ENCODE measurements at places on chromosomes 3 and 15. TPM values are rescaled to one million over a fixed set of nuclear protein-coding genes. Genes with fewer than 3 reads are reported as not detected.
A peak's percentile ranks its signal among the peaks of the same experiment; 100 is the strongest.

DNA sequence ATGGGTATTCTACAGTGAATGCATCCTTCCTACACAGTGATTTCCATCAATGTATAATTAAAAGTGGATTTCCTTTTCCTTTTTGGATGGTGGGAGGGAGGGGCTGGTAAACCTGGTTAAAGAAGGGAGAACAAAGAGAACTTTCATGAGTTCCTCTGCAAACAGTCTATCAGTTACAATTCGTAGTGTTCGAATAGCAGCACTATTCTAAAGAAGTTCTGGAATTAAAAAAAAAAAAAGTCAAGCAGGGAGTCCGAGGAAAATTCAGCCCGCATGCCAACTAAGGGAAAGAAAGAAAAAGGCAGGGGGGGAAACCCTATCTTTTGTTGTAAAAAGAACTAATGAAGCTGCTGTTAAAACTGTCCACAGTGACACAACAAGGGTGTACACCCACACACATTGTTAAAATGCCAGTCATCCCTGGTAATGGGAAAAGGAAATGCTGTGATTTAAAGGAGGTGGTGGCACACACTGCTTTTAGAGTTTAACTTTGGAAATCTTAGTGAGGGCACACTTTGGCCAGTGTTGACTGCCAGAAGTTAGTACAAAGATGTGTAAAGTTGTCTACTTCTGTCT, 521.2 kb downstream of the ZIC1 start:
- no peak overlapping the region for H3K4me3 ChIP-seq
- no peaks in the 10 kb centered on the region for H3K36me3 ChIP-seq
- H3K4me1 ChIP-seq = no peaks in the 10 kb centered on the region
- H3K27ac ChIP-seq = no peak overlapping the region

CD200R1 gene
- not detected for total RNA-seq

DNA sequence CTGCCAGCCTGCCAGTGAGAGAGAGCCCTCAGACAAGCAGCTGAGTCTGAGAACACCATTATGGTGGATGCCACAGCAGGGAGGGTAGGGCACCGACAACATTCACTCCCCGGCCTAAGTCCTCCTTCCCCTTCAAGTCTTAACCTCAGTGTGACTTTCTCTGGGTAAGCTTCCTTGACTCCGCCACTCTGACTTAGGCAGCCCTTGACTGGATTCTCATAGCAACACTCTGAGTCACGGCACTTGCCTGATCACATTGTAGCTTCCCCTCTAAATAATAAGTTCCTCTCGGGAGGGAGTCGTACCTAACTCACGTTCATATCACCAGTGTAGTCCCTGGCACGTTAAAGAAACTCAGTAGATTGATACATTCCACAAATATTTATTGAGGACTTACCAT, 180.5 kb downstream of the FOXB1 start:
- H3K36me3 ChIP-seq = no peaks in the 10 kb centered on the region
- H3K27ac ChIP-seq = no peak overlapping the region
- DNase-seq = no peak

- no peak overlapping the region for H3K4me3 ChIP-seq
- no peaks in the 10 kb centered on the region for H3K4me1 ChIP-seq
- no peaks in the 10 kb centered on the region for H3K36me3 ChIP-seq
- no peaks in the 10 kb centered on the region for H3K27me3 ChIP-seq
These were observed 8.4 kb downstream of the GMNC start for GRCh38 chr3:190854062-190854461.

CPEB1 gene
- 13.7 TPM for total RNA-seq

DNA sequence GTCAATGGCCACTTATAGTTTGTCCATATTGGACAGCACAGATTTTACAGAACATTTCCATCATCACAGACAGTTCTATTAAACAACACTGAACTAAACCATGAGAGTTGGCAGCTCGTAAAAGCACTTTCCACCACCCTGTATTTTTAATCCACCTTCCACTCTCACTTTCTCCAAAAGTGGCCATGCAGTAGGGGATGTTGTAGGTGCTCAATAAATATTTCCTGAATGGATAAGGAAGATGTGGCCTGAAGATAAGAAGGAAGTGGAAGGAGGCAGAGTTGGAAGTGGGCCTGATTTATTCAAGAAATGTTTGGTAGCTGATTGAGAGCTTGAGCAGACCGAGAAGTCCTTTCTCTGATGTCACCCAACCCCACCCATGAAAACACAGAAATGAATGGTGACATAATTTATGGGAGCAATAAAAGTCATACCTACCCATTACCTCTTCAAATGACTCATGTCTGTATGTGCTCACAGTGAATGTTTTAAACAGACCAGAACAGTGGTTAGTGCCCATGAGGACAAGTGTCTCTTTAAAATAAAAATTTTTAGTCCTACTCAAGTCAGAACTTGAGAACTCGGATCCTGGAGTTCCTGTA, 39.6 kb upstream of the CTNNB1 start:
- H3K27me3 ChIP-seq = peaks cover 17% of the 10 kb centered on the region
- no peaks in the 10 kb centered on the region for H3K4me1 ChIP-seq
- no peak for DNase-seq
- H3K4me3 ChIP-seq = no peak overlapping the region

DNA sequence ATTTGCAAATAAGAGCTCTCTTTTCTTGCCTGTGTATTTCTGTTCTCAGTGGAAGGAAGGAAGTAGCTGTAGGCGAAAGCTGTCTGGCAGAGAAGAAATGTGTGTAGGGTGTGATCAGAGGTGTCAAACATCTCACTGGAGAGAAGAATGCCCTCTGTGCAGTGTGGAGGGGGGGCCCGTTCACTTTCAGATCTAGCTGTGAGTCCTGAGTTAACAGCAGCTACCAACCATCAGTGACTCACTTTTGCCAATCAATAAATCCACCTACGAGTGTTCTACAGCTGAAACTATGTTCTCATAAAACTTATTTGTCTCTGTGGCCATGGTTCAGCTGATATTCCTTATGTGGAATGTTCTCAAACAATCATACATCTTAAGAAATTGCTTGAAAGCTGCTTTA, 103.7 kb downstream of the FRMD4B start:
- no peak overlapping the region for H3K27ac ChIP-seq
- H3K4me3 ChIP-seq = no peak overlapping the region
- H3K36me3 ChIP-seq = no peaks in the 10 kb centered on the region
- no peaks in the 10 kb centered on the region for H3K27me3 ChIP-seq
- DNase-seq = no peak

FBXO40 gene
- total RNA-seq = not detected

GPR149 gene
- not detected for total RNA-seq

- no peaks in the 10 kb centered on the region for H3K27me3 ChIP-seq
- H3K4me1 ChIP-seq = no peaks in the 10 kb centered on the region
- H3K4me3 ChIP-seq = no peak overlapping the region
- no peak for DNase-seq
- no peaks in the 10 kb centered on the region for H3K36me3 ChIP-seq
These were observed 49.2 kb upstream of the CCDC54 start for GRCh38 chr3:107328069-107328468.

GRCh38 chr15:43241100-43241499, 20.3 kb upstream of the EPB42 start:
- H3K4me3 ChIP-seq = no peak overlapping the region
- H3K36me3 ChIP-seq = no peaks in the 10 kb centered on the region
- H3K4me1 ChIP-seq = peaks cover 12% of the 10 kb centered on the region
- DNase-seq = no peak
- H3K27ac ChIP-seq = no peak overlapping the region
- H3K27me3 ChIP-seq = no peaks in the 10 kb centered on the region

VGLL3 gene
- 0.09 TPM for total RNA-seq

- peak overlapping the region; percentile 55 for H3K27ac ChIP-seq
- H3K4me1 ChIP-seq = peaks cover 23% of the 10 kb centered on the region
- peak; percentile 49 for DNase-seq
- no peaks in the 10 kb centered on the region for H3K27me3 ChIP-seq
- no peak overlapping the region for H3K4me3 ChIP-seq
These were observed 201.2 kb downstream of the OPA1 start for GRCh38 chr3:193794002-193794881.

BCL2A1 gene
- not detected for total RNA-seq

DNA sequence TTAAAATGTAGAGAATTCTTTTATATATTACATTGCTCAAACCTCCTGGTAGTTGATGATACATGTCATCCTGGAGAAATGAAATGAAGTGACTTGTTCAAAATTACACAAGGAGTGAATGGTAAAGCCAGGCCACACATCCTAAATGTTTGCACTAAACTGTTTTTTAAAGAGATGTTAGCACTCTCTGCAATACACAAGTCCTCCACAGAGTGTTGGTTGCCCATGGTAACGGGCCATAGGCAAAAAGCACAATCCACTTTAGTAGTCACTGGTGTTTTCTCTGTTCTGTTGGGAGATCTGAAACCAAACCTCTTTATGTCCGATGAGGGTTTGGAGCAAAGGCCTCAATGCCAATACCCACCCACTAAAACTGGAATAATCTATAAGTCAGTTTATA, 907.4 kb downstream of the NTRK3 start:
- no peaks in the 10 kb centered on the region for H3K27me3 ChIP-seq
- no peak for DNase-seq
- no peak overlapping the region for H3K27ac ChIP-seq

- H3K27me3 ChIP-seq = peaks cover 49% of the 10 kb centered on the region
- H3K4me3 ChIP-seq = no peak overlapping the region
- no peaks in the 10 kb centered on the region for H3K4me1 ChIP-seq
- no peak overlapping the region for H3K27ac ChIP-seq
- no peak for DNase-seq
These were observed 53.1 kb downstream of the LMCD1 start for GRCh38 chr3:8554696-8555095.

XCR1 gene
- not detected for total RNA-seq

DNA sequence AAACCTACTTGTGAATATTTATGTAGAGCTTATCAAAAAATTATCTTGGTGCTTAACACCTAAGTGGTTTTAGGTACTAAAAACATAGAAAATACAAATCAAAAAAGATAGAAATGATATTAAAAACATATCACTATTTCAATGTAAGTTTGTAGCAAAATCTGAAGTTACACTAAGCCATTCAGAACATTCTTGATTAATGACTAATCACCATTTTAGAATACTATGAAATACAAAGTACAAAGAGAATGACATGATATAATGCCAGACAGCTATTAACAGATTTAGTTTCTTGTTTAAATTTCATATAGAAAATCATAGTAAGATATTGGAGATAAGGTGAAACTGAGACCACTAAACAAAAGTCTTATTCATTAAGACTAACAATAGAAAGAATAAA, 169.7 kb upstream of the AGTR1 start:
- no peak for DNase-seq
- no peak overlapping the region for H3K27ac ChIP-seq
- no peaks in the 10 kb centered on the region for H3K4me1 ChIP-seq

DNA sequence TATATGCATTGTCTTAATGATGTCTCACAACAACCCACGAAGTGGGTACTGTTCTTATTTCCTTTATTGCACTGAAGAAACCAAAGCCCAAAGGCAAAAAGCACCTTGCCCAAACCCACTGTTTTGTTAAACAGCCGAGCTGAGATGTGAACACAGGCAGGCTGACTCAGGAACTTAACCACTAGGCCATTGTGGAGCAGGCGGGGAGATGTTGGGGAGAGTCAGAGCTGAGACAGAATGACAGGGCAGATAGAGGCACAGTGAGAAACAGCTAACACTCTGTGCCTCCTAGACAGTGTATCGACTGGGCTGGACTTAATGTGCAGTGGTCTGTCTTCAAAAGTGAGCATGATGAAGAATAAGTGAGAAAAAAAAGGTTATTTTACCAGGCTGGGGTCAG, 56.5 kb downstream of the RPLP1 start:
- H3K4me1 ChIP-seq = no peaks in the 10 kb centered on the region
- H3K27ac ChIP-seq = no peak overlapping the region
- DNase-seq = no peak
- no peaks in the 10 kb centered on the region for H3K36me3 ChIP-seq

GRCh38 chr3:152474585-152474984, 205.9 kb downstream of the MBNL1 start:
- peak; percentile 37 for DNase-seq
- H3K27me3 ChIP-seq = no peaks in the 10 kb centered on the region
- H3K36me3 ChIP-seq = no peaks in the 10 kb centered on the region
- H3K4me1 ChIP-seq = no peaks in the 10 kb centered on the region
- H3K27ac ChIP-seq = no peak overlapping the region

- no peak for DNase-seq
- no peak overlapping the region for H3K27ac ChIP-seq
- H3K4me3 ChIP-seq = no peak overlapping the region
- peaks cover 29% of the 10 kb centered on the region for H3K4me1 ChIP-seq
- H3K27me3 ChIP-seq = no peaks in the 10 kb centered on the region
These were observed 1.2 kb downstream of the SPINT1 start for GRCh38 chr15:40845036-40845435.

GRCh38 chr3:145776782-145777408, 384.1 kb downstream of the PLOD2 start:
- no peaks in the 10 kb centered on the region for H3K27me3 ChIP-seq
- no peaks in the 10 kb centered on the region for H3K36me3 ChIP-seq
- H3K4me3 ChIP-seq = no peak overlapping the region
- H3K27ac ChIP-seq = no peak overlapping the region

- no peaks in the 10 kb centered on the region for H3K36me3 ChIP-seq
- H3K4me3 ChIP-seq = no peak overlapping the region
- H3K27ac ChIP-seq = no peak overlapping the region
These were observed 201.1 kb downstream of the MAGI1 start for GRCh38 chr3:65837604-65838003.

GOLGA8J gene
- not detected for total RNA-seq

- H3K27me3 ChIP-seq = peaks cover 46% of the 10 kb centered on the region
- no peak overlapping the region for H3K4me3 ChIP-seq
- no peak overlapping the region for H3K27ac ChIP-seq
- no peaks in the 10 kb centered on the region for H3K4me1 ChIP-seq
These were observed 90.5 kb upstream of the DGKG start for GRCh38 chr3:186452517-186452916.

TMIE gene
- total RNA-seq = not detected

- H3K4me3 ChIP-seq = no peak overlapping the region
- no peaks in the 10 kb centered on the region for H3K4me1 ChIP-seq
- H3K36me3 ChIP-seq = peaks cover 29% of the 10 kb centered on the region
- H3K27me3 ChIP-seq = no peaks in the 10 kb centered on the region
- H3K27ac ChIP-seq = no peak overlapping the region
These were observed 36.6 kb downstream of the CCDC66 start for GRCh38 chr3:56593455-56594158.

DNA sequence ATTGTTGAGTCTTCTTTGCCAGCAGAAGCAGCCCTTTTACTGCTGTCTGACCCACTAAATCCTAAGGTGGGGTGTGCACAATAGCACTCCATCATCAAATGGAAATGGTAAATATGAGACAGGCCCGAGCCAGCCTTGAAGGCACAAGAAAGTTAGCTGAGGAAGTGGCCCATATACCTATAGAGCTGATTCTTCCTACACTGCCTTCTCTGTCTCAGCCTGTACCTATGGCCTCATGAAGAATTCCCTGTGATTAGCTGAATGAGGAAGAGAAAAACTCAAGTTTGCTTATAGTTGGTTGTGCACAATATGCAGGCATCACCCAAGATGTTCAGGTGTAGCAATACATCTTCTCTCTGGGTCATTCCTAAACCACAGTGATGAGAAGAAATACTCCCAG, 31.7 kb upstream of the XCR1 start:
- H3K4me1 ChIP-seq = no peaks in the 10 kb centered on the region
- H3K4me3 ChIP-seq = no peak overlapping the region
- no peak overlapping the region for H3K27ac ChIP-seq
- H3K27me3 ChIP-seq = peaks cover 7% of the 10 kb centered on the region
- no peaks in the 10 kb centered on the region for H3K36me3 ChIP-seq
